ENCODE measurements at places on chromosomes 11 and 22. TPM values are rescaled to one million over a fixed set of nuclear protein-coding genes. Genes with fewer than 3 reads are reported as not detected.

DNA sequence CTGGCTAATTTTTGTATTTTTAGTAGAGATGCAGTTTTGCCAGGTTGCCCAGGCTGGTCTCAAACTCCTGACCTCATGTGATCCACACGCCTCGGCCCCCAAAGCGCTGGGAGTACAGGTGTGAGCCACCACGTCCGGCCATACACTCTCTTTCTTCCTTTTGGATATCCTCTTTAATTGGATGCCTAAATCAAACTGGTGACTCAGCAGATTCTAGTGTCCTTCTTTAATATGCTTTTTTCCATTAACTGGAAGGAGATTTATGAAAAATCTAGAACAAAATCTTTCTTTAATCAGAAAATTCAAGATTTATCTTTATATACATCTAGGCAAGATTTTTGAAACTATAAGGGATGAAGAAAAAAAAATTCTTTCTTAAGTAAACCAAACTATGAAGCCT, 969.3 kb upstream of the CCDC90B start:
- no peak for DNase-seq

GRCh38 chr11:12234221-12234620, 123.8 kb downstream of the MICAL2 start:
- DNase-seq, result no peak

Gene RAB3IL1
- 0.09 TPM for total RNA-seq

DNA sequence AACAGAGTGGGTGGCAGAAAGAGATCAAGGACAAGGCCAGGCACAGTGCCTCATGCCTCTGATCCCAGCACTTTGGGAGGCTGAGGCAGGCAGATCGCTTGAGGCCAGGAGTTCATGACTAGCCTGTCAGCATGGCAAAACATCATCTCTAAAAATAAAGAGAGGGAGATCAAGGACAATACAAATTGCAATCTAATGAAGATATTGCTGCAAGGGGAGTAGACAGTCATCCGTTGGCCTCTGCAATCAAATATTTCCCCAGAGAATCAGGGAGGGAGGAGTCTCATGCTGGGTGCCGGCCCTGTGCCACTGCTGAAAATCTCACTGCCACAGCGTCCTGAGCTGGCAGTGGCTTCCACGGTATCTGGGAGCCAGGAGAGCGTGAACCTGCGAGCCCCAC, 19.4 kb upstream of the IL17RA start:
- no peak for DNase-seq

Gene MYRF
- total RNA-seq, result 0.25 TPM

- DNase-seq, result no peak
Measured at GRCh38 chr11:15258433-15259165, 143.9 kb downstream of the INSC start.

Gene GRAP2
- total RNA-seq, result 45.5 TPM

Gene FOSL1
- total RNA-seq, result 11.3 TPM

DNA sequence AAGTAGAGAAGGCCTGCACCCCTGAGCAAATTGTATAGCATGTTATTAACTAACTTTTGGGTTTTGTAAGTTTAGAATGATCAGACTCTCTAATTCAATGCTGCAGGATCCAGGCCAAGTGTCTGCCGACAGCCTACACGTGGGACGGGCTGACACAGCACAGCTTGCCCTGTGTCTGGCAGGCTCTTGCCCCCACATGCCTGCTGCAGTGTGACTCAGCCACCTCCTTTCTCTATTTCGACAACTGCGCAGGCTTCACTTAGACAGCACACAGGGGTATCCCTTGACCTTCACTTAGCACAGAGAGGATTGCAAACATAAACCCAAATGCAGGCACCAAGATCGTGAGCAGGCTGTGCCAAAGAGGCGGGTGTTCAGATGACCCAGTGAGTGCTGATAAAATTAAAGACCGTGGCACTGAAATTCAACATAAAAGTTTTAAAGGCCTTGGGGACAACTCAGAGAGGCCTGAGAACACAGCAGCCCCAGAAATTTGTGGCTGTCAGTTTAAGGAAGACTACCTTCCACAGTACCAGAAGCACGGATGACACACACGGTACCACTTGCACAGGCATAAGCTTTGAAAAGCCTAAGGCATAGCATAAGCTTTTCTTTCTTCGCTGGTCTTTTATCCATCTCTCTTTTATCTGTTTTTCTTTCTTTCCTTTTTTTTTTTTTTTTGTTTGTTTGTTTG, 37.8 kb downstream of the SCN3B start:
- no peak for DNase-seq

Measured in activated CD4-positive, alpha-beta T cell treated with anti-CD3 and anti-CD28 coated beads for 36 hours (primary cell).